Activated CD8-positive, alpha-beta memory T cell treated with anti-CD3 and anti-CD28 coated beads, Interleukin-2, amount 50 U/mL, for 4 hours (primary cell): ENCODE measurements at places on chromosomes 11 and 22.

DNA sequence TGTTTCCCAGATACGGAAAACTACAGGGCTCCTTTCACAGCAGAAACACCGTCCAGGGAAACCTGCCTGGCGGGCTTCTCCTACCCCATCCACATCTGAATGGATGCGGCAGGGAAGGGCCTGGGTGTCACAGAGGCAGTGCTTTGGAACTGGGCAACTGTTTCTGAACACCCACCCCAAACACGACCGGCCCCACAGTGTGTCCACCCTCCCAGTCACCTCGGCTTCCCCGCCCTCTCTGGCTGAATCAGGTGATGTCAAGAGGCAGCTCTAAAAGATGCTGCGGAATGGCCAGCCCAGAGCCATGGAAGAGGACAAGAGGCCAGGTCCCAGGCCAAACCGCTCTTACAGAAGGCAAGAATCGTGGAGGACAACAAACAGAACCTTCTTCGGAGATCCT lies 22.0 kb downstream of the IFT27 start:
- no peak for DNase-seq

GRCh38 chr11:123061403-123062157 lies at the start of gene HSPA8:
TSS of gene HSPA8 (minus strand) at chr11:123062136. CDS start at chr11:123061324, 812 bp downstream.
- peak; percentile 69 for DNase-seq

GRCh38 chr22:16956290-16956689 lies 51.7 kb downstream of the GAB4 start:
- DNase-seq, result no peak

DNA sequence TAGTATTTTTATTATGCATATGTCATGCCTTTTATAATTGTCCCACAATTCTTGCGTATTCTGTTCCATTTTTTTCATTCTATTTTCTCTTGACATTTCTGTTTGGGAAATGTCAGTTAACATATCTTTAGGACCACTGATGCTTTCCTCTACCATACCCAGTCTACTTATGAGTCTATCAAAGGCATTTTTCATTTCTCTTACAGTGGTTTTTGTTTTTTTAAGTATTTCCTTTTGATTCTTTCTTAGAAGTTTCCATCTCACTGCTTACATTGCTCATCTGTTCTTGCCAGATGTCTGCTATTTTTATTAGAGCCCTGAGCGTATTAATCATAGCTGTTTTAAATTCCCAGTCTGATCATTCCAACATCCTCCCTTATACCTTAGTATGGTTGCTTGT lies 29.3 kb upstream of the OR8B8 start:
- no peak for DNase-seq

- no peak for DNase-seq
Observed at GRCh38 chr11:69096473-69096872, 47.7 kb downstream of the TPCN2 start.

- peak; percentile 43 for DNase-seq
Observed at GRCh38 chr11:13962562-13963168, at the start of gene SPON1. TSS of gene SPON1 (plus strand) at chr11:13962723. CDS start at chr11:13962905, 182 bp downstream.

GRCh38 chr22:47400701-47401591 lies 638.5 kb downstream of the TBC1D22A start:
- DNase-seq, result no peak

GRCh38 chr11:75073459-75074190 lies 23.1 kb downstream of the OR2AT4 start:
- no peak for DNase-seq

DNA sequence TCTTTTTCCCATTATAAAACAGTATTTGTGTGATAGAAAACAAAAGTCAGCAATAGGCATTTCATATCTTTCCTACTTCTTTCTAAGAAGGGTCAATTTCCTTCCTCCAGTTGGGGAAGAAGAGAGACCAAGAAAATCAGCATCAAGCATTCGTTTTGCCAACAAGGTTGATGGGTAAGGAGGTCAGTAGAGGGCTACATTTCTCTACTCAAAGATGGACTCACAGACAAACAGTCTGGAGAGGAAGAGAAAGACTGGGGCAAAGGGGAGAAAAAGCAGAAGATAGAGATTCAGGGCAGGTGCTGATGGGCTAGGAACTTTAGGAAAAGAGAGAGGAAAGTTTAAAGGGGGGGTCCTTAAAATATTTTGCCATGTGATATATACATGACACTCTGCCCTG lies 8.6 kb upstream of the MTNR1B start:
- no peak for DNase-seq

DNA sequence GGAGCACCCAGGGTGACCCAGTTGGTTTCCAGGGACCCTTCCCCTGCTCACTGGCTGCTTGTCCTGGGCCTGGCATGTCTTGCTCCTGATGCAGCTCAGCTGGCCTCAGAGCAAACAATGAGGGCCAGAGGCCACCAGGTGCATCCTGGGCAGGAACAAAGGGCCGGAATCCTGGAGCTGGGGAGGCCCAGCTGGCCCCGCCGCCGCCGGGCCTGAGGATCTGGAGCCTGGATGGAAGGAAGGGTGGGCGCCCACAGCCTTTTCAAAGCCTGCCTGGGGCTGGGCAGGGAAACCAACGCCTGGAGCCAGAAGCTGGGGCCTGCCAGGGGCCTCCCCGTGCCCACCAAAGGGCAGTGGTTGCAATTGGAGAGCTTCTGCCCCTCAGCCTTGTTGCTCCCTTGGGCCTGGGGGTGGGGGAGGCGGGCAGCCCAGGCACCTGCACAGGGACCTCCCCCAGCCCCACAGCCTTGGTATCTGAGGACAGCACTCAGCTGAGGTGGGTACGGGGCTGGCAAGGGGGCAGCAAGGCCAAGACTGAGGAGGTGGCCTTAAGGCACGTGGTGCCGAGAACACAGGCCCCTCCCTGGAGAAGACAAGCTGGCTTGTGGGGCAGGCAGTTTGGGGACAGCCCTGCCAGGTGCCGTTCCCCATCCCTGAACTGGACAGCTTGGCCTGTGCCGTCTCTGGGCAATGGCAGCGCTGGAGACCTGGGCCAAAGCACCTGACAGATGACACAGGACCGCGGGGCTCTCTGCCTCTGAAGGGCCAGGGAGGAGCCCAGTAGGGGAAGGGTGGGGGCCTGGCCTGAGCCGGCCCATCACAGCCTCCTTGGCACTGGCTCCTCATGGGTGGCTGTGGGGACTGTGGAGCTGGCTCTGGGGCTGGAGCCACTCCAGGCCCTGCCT lies 7.1 kb upstream of the ADORA2A start:
- no peak for DNase-seq

DNA sequence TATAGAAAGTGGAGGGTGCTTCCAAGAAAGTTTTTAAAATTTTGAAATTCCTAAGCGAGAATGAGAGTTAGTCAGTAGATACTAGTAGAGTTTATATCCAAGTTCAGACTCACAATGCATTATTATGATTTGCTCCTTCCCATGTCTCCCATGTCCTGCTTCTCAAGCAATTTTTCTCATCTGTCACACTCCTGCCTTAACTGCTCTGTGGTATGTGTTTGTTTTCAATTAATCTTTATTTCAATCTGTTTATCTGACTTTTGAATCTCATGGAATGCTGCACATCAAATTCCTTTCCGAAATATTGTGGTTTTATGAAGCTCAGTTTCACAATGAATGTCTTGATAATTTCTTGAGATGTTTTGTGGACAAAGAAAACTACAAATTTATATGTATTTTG lies 18.1 kb downstream of the THY1 start:
- DNase-seq, result no peak

DNA sequence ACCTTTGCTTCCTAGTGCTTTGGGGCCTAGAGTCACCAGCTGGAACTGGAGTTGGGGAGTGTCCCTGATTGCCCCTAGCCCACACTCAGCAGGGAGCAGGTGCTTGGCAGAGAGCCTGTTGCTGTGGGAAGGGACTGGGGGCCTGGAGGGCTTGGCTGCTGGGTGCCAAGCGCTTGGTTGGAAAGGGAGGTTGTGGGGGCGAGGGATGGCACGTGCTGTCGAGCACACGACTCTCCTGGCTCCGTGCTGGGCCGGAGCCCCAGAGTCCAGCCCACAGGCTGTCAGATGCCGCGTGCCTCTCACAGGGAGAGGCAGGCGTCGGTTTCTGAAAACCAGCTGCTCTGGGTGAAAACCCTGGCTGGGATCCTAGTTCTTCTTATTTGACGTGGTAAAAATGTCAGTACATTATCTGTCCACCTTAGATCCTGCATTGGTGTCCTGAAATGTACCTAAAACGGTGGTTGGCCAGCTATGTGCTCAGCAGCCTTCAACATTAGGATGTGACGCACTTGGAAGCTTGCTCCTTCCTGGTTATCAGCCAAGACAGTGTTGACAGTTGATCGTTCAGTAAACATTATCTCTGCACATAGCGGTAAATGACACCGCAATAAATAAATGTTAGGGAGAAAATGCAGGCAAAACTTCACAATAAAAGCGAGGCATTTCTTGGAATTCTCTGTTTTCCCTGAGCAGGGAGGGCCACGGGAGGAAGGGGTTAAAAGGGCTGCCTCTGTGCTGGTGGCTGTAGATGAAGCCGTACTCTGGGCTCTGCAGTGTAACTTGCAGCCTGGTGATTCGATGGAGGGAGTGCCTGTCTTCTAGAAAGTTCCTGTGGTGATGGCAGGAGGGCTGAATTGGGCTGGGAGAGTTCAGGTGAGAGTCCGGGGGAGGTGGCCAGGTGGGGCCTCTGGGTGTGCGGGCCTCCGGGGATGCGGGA lies 29.2 kb downstream of the GRAMD4 start:
- DNase-seq, result no peak

DNA sequence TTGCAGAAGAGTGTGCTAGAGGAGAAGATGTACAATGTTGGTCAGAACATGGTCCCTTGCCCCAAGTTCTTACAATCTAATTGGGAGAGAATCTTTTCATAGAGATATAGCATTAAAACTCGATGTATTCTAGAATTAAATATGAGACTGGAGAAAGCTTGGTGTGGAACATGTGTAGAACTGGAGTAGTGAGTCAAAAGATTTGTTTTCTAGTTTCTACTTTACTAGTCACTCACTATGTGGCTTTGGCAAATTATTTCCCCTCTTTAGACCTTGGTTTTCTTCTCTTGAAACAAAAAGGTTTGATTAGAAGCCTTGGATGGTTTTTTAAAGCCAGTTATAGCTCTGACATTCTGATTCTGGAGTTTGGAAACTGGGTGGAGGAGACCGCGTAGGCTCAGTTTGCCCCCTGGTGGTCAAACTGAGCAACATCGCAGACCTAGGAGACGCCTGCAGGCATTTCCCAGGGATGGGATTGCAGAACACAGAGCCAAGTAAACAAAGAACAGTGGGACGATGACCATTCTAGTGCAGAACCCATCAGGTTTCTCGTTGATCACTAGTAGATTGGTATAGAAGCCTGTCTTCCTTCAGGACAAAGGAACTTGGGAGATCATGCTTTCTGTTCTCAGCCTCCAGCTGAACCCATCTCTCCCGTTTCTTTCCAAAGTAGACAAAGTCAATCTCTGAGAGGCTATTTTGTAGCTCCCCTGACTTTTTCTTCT lies 8.5 kb upstream of the CHRDL2 start:
- DNase-seq, result peak; percentile 43

DNA sequence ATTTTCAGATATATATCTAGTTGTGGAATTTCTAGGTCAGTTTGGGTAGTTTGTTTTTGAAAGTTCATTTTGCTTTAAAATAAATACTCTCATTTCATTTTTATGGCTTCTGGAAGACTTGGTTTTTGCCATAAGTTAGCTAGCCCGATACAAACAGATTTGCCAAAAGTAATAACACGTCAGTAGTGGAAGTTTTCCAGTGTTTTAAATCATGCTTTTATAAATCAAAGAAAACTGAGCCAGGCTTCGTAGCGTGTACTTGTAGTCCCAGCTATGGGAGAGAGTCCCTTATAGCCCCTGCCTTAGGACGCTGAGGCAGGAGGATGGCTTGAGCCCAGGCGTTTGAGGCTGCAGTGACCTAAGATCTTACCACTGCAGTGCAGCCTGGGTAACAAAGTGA lies 21.7 kb upstream of the MICALL1 start:
- no peak for DNase-seq

GRCh38 chr11:28834877-28835276 lies 726.7 kb downstream of the METTL15 start:
- no peak for DNase-seq

- no peak for DNase-seq
Observed at GRCh38 chr22:21457023-21457787, 10.0 kb upstream of the TMEM191C start.

DNA sequence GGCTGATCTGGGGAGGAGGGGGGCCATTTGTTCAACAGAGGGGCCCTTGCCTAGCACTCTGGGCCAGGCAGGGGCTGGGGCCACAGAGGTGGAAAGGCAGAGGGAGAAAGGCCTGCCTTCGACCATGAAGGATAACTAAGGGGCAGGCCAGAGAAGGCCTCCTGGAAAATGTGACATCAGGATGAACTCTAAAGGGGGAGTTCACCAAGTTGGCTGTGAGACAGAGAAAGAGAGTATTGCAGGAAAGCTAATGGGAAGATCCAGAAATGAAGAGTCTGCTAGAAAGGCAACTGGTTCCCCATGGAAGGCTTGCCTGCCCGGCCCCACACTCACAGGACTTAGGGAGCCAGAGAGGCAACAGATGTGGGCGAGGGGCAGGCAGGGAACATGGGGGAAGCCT lies 16.3 kb downstream of the CSNK1E start:
- no peak for DNase-seq

- DNase-seq, result no peak
Observed at GRCh38 chr11:113034576-113034975, 73.4 kb downstream of the NCAM1 start.

- DNase-seq, result no peak
Observed at GRCh38 chr22:33666961-33667619, 253.2 kb downstream of the LARGE1 start.

- DNase-seq, result no peak
Observed at GRCh38 chr11:58898106-58898505, 41.2 kb upstream of the GLYATL1 start.

DNA sequence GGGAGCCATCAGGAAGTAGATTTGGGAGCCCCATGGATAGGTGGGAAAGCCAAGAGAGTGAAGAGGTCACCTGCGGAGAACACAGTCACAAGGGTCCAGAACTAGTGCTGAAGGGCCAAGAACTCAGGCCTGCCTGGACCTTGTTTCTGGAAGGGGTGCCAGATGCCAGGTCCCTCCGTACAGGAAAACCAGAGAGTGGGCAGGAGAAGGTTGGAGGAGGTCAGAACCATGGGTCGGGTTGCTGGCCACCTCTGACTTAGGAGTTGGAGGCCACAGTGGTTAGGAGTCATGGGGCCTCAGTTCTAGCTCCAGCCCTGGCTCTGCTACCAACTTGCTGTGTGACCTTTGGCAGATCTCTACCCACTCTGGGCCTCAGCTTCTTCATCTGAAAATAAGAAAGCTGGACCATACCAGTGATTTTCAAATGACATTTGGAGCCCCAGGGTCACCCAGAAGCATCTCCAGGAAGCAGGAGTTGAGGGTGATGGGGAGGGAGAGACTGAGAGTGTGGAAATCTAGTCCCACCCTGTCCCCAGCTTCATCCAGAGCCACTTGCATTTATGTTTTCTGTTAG lies 20.8 kb upstream of the TUB start:
- DNase-seq, result no peak

- no peak for DNase-seq
Observed at GRCh38 chr11:11171854-11172253, 181.2 kb downstream of the CSNK2A3 start.
